ENCODE measurements at places on chromosomes 6 and 20.
A peak's percentile ranks its signal among the peaks of the same experiment; 100 is the strongest.

DNA sequence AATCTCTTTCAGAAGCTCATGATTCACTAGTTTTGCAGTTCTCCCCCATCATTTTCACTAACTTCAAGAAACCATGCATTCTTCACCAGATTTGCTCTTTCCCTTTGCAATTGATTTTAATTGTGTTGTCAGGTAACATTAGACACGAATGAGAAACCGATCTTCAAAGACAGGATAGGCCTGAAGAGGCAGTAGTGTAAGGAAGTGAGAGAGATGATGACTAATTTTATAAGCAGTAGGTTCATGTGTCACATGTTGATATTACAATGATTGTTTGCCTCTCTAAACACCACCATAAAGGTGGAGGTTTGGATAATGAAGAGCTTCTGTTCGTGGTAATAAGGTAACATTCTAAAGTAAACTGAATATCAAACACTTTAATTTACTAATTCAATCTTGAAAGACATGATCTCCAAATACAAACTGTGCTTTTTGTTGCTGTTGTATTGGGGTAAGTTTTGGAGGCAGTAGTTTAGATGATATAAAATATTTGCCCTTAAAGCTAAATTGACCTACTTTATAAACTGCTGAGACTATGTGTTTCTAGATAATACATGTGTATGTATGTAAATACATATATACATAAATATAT is 207.2 kb downstream of the PHACTR1 start:
- DNase-seq = no peak

DNA sequence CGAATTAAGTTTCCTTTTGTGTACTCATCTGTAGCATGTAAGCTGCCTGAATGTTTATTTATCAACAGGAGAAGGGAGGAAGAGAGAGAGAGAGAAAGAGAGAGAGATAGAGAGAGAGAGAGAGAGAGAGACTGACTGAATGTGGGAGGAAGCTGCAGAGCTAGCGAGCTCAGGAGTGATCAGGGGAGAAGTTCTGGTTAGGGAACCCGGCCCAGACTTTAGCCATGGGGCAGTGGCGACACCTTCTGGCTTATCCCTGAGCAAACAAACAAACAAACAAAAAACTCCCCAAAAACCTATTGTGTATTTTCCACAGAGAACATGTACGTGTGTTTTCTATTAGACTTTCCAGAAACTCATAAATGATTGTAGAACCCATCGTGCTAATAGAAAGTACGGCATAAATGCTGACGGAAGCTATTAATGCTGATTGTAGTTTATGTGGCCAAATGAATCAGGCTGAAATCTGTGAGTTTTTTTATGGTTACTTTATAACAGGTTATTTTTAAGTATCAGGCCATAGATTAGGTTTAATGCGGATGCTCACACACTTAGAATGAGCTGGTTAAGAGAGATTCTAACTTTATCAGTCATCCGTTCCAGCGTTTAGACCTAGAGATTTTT is 92.8 kb downstream of the CLIC5 start:
- peak; percentile 19 for DNase-seq

- DNase-seq = no peak
Observed at GRCh38 chr6:110404607-110405006, 10.8 kb downstream of the DDO start.

GRCh38 chr6:12113190-12113577 is 101.1 kb downstream of the HIVEP1 start:
- DNase-seq = no peak
